ENCODE measurements at places on chromosomes 1 and 21.
A peak's percentile ranks its signal among the peaks of the same experiment; 100 is the strongest.

DNA sequence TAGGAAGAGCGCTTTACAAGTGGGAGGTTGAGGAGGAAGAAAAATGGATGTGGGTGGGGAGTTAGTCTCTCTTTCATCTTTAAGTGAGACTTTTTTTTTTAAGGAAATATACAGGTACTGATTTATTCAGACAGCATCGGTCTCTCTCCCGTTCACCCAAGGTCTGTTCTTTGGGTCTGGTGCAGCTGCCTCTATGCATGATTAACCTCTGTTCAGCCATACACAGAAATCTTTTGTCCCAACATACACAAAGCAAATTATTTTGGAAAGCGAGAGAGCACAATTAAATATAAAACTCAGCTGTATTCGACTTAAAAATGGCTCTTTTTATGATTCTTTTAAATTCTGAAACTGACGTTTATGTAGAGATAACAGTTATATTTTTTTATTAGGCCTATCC is 11.0 kb downstream of the PROX1 start:
- no peak for DNase-seq

GRCh38 chr1:170544624-170545023 is 12.7 kb downstream of the GORAB start:
- no peak for DNase-seq

DNA sequence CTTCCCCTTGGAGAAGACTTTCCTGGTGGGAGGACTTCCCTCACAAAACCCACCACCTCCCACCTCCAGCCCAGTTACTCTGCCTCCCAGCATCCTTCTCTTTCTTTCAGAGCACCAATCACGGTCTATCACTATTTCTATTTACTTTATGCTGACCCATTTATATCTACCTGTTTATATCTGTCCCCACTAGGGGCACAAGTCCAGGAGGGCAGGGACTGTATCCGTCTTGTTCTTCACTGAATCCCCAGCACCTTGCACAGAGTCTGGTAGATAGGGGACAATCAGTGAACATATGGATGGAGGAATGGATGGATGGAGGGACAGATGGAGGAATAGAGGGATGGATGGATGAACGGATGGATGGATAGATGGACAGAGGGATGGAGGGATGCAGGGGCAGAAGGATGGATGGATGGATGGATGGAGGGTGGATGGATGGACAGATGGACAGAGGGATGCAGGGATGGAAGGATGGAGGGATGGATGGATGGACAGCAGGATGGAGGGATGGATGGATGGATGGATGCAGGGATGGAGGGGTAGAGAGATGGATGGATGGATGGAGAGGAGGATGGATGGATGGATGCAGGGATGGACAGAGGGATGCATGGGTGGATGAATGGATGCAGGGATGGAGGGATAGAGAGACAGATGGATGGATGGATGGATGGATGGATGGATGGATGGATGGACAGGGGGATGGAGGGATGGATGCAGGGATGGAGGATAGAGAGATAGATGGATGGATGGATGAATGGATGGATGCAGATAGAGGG is 5.5 kb downstream of the C1QB start:
- DNase-seq, result peak; percentile 9

DNA sequence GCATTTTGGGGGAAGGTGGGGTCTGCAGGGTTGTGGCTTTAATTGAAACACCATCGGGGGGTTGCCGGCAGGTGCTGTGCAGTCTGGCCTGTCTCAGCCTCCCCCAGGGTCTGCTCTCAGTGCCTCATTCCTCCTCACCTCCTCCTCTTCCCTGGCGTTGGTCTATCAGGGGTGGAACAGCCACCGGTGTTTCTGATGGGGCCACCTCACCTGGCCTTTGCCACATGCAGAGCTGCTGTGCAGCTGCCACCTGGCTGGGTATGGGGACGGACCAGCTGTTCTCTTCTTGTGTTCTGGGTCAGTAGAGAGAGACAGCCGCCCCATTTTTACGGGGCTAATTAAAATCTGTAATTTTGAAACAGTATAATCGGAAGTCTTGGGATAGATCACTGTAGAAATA is 53.9 kb downstream of the SPSB1 start:
- no peak for DNase-seq

- no peak for DNase-seq
These were observed 490.1 kb upstream of the LRRC7 start for GRCh38 chr1:69077633-69078032.

- DNase-seq, result no peak
These were observed 32.2 kb upstream of the SNX27 start for GRCh38 chr1:151579436-151580225.

DNA sequence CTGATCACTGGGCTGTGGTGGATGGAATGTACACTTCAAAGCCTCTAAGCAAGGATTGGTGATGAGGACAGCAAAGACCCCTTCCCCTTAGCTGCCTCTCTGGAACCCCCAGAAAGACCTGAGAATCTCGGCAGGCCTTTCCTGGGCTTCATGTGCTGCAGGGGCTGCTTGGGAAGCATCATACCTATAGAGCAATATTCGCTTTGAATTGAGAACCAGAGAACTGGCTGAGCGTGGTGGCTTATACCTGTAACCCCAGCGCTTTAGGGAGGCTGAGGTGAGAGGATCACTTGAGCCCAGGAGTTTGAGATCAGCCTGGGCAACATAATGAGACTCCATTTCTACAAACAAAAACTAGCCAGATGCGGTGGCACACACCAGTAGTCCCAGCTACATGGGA is 22.0 kb downstream of the CSF1 start:
- no peak for DNase-seq

- DNase-seq, result no peak
These were observed 80.8 kb upstream of the HNRNPU start for GRCh38 chr1:244945109-244945671.

- DNase-seq, result no peak
These were observed 20.4 kb downstream of the CEP85 start for GRCh38 chr1:26254404-26254803.

DNA sequence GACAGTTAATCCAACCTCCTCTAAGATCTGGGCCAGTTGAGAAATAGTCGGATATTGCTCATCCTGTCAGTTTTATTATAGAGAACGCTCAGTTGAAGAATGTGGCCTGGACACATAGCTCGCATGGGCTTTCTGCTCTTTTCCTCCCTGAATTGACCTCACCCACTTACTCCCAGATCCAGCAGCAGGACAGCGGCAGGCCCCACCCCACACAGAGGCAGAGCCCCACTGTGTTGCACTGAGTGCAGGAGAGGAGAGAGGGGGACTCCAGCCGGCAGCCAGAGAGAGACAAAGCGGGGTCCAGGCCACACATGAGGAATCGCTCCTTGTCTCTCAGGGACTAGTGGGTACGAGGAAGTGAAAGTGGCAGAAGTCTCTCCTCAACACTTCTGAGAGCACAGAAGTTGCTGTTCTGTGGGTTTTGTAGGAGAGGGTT is 78.6 kb downstream of the LAMC1 start:
- no peak for DNase-seq
